ENCODE measurements at places on chromosomes 12 and 14. TPM values are rescaled to one million over a fixed set of nuclear protein-coding genes. Genes with fewer than 3 reads are reported as not detected.

Gene SGPP1
- total RNA-seq = 24.7 TPM

Gene ANKRD33
- under 0.01 TPM for total RNA-seq

Gene IL26
- not detected for total RNA-seq

Gene A2M
- 239 TPM for total RNA-seq

Gene JDP2
- 95.3 TPM for total RNA-seq

Gene ESR2
- total RNA-seq = 0.66 TPM

Gene GRIN2B
- total RNA-seq = not detected

Gene LRRC23
- total RNA-seq = 14.9 TPM

Gene BAG5
- total RNA-seq = 28.8 TPM

Gene GALNT8
- total RNA-seq = under 0.01 TPM

Gene AQP2
- not detected for total RNA-seq

Gene LALBA
- total RNA-seq = not detected

Gene SDR9C7
- not detected for total RNA-seq

Gene LRRC10
- total RNA-seq = not detected

Gene ATP5F1B
- total RNA-seq = 613 TPM

Gene IGFBP6
- 973 TPM for total RNA-seq

Gene GAPDH
- 6,255 TPM for total RNA-seq

Gene TFCP2
- 9.4 TPM for total RNA-seq

Gene TSHR
- total RNA-seq = not detected

Gene PPHLN1
- 47.6 TPM for total RNA-seq

Gene ANO2
- total RNA-seq = not detected

Gene HIGD1C
- not detected for total RNA-seq

Gene TMEM121
- 8.0 TPM for total RNA-seq

All from fibroblast of lung (primary cell).